ENCODE measurements at places on chromosomes 1 and 21. TPM values are rescaled to one million over a fixed set of nuclear protein-coding genes. Genes with fewer than 3 reads are reported as not detected.
A peak's percentile ranks its signal among the peaks of the same experiment; 100 is the strongest.

GRCh38 chr1:89754518-89754917, 66.3 kb upstream of the LRRC8D start:
- H3K4me1 ChIP-seq = peaks cover 14% of the 10 kb centered on the region
- no peak overlapping the region for H3K27ac ChIP-seq
- H3K36me3 ChIP-seq = no peaks in the 10 kb centered on the region
- no peaks in the 10 kb centered on the region for H3K27me3 ChIP-seq

GRCh38 chr1:172991674-172992400, 58.9 kb downstream of the TNFSF18 start:
- no peak for DNase-seq
- H3K4me3 ChIP-seq = no peak overlapping the region
- no peaks in the 10 kb centered on the region for H3K4me1 ChIP-seq
- H3K27me3 ChIP-seq = no peaks in the 10 kb centered on the region
- H3K36me3 ChIP-seq = no peaks in the 10 kb centered on the region

DNA sequence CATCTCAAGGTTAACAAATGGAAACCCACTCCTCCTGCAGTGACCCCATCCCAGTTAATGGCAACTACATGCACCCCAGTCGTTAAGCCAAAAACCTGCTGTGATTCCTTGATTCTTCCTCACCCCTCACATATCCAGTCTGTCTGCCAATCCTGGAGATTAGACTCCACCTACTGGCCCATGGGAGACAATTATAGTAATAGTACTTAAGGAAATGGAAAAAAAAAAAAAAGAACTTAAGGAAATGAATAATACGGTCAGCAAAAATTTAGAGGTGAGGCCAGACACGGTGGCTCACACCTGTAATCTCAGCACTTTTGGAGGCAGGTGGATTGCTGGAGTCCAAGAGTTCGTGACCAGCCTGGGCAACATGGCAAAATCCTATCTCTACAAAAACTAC, 7.0 kb downstream of the NOL9 start:
- H3K27me3 ChIP-seq = no peaks in the 10 kb centered on the region
- no peak for DNase-seq
- no peaks in the 10 kb centered on the region for H3K4me1 ChIP-seq
- no peak overlapping the region for H3K4me3 ChIP-seq
- no peak overlapping the region for H3K27ac ChIP-seq

C1orf116 gene
- not detected for polyA plus RNA-seq

NT5C1A gene
- 0.73 TPM for polyA plus RNA-seq

ITLN2 gene
- not detected for polyA plus RNA-seq

DNA sequence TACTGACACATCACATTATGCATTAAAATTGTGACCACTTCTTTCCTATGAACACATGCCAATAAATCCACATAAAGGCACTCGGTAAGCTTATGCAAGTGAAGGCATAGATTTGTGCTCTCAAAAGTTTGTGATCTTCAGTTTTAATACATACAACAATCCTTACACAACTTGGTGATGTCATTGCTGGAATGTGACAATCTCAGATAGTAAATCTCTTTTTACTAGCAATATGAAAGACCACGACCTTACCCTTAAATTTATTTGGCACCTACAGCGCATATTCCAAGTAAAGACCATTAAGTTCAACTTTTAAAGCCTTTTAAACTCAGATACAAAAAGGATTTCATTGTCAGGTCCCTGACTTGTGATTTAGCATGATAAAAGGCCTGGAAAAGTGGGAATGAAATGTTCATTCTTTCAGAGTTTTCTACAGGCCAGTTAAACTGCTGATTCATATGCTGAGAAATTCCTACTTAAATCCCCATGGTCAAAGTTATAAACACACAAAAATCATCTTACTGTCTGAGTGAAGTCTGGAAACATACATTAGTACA, 157.4 kb downstream of the SIPA1L2 start:
- DNase-seq = no peak
- no peaks in the 10 kb centered on the region for H3K4me1 ChIP-seq
- no peaks in the 10 kb centered on the region for H3K27me3 ChIP-seq
- peak overlapping the region; percentile 28 for H3K27ac ChIP-seq

DNA sequence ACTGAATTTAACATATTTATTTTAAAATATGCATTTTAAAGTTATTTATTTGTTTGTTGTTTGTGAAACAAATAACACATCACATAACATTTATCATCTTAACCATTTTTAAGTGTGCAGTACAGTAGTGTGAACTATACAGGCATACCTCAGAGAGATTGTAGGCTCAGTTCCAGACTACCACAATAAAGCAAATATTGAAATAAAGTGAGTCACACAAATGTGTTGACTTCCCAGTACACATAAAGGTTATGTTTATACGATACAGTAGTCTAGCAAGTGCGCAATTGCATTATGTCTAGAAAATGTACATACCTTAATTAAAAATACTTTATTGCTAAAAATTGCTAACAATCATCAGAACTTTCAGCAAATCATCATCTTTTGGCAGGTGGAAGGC, 739.4 kb upstream of the ADGRL4 start:
- no peak overlapping the region for H3K4me3 ChIP-seq
- no peaks in the 10 kb centered on the region for H3K27me3 ChIP-seq
- DNase-seq = no peak
- no peak overlapping the region for H3K27ac ChIP-seq
- no peaks in the 10 kb centered on the region for H3K4me1 ChIP-seq

GRCh38 chr21:43626390-43626789, 32.9 kb downstream of the HSF2BP start:
- no peak overlapping the region for H3K4me3 ChIP-seq
- no peaks in the 10 kb centered on the region for H3K4me1 ChIP-seq
- no peak overlapping the region for H3K27ac ChIP-seq
- no peaks in the 10 kb centered on the region for H3K36me3 ChIP-seq
- H3K27me3 ChIP-seq = no peaks in the 10 kb centered on the region
- no peak for DNase-seq

PPM1J gene
- polyA plus RNA-seq = 6.7 TPM

CD1C gene
- polyA plus RNA-seq = not detected

DNA sequence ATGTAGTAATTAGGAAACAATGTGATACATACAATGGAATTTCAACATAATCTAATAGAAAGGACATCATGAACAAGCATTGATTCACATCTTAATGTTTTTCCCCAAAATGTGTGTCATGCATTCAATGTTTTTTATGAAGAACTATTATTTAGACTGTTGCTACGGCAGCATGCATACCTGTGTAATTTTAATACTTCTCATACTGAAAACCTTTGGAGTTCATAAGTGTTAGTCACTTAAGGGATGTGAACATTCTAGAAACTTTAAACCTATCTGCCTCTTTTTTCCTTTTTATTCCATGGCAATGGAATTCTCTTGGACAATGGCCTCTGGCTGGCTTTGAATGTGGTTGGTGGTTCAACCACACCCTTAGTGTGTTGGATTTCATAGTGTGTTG, 48.6 kb downstream of the TMPRSS15 start:
- no peak for DNase-seq
- H3K27me3 ChIP-seq = no peaks in the 10 kb centered on the region
- no peak overlapping the region for H3K27ac ChIP-seq

- no peaks in the 10 kb centered on the region for H3K36me3 ChIP-seq
- peak overlapping the region; percentile 23 for H3K27ac ChIP-seq
- DNase-seq = no peak
- H3K27me3 ChIP-seq = no peaks in the 10 kb centered on the region
- H3K4me3 ChIP-seq = no peak overlapping the region
These were observed 26.8 kb upstream of the MACF1 start for GRCh38 chr1:39177706-39178105.

- DNase-seq = no peak
These were observed 129.7 kb downstream of the ATP1B1 start for GRCh38 chr1:169236143-169236542.

PEX10 gene
- polyA plus RNA-seq = 28.6 TPM

ILDR2 gene
- 0.05 TPM for polyA plus RNA-seq

GRCh38 chr1:15733218-15733725, 2.8 kb upstream of the SLC25A34 start:
- no peaks in the 10 kb centered on the region for H3K36me3 ChIP-seq
- H3K4me3 ChIP-seq = no peak overlapping the region
- H3K4me1 ChIP-seq = no peaks in the 10 kb centered on the region
- H3K27ac ChIP-seq = no peak overlapping the region
- H3K27me3 ChIP-seq = no peaks in the 10 kb centered on the region
- DNase-seq = no peak

PKNOX1 gene
- 21.7 TPM for polyA plus RNA-seq

- peaks cover 6% of the 10 kb centered on the region for H3K4me1 ChIP-seq
- H3K27me3 ChIP-seq = no peaks in the 10 kb centered on the region
- H3K27ac ChIP-seq = no peak overlapping the region
- H3K36me3 ChIP-seq = peaks cover 7% of the 10 kb centered on the region
- no peak overlapping the region for H3K4me3 ChIP-seq
These were observed 29.4 kb downstream of the DYRK1A start for GRCh38 chr21:37395961-37396360.
